Thoracic aorta (tissue), 2 donors: ENCODE measurements at places on chromosomes 1 and 21. TPM values are rescaled to one million over a fixed set of nuclear protein-coding genes. Genes with fewer than 3 reads are reported as not detected.

The LHX8 gene
- total RNA-seq, result not detected

GRCh38 chr1:82337635-82338034 lies 536.9 kb downstream of the ADGRL2 start:
- no peak for DNase-seq

GRCh38 chr1:232381394-232382100 lies 248.4 kb downstream of the SIPA1L2 start:
- no peak for DNase-seq

DNA sequence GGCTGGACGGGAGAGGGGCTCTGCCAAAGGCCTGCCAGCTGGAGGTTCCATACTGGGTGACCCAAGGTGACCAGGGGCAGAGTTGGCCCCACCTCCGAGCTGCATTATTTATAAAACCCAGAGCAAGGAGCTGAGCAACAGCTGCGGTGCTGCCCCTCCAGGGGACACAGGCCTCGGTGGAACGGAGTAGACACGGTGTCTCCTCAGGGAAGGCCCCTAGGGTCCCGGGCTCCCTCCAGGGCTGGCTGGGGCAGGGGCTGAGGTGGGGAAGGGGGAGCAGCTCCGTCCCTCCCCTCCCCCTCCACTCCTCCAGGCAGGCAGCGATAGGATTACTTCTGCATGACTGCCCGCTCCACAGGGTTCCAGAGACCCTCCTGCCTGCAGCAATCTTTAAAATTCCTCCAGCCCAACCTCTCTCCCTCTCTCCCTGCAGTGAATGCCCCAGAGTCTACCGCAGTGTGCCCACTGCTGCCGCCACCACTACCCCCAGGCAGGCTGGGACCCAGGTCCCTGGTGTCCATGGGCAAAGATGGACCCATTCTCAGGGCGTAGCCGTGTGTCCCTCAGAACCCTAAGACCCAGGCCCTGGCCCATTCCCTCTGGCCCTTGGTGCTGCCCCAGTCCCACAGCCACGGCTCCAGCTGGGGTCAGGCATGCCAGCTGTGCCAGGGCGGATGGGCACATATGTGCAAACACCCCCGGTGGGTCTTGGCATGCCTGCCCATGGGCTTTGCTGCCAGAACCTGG lies 10.8 kb downstream of the AHDC1 start:
- DNase-seq, result no peak

The SYNC gene
- 119 TPM for total RNA-seq

GRCh38 chr1:224785040-224785328 lies 144.5 kb upstream of the DNAH14 start:
- DNase-seq, result no peak

The JMJD4 gene
- 24.2 TPM for total RNA-seq

DNA sequence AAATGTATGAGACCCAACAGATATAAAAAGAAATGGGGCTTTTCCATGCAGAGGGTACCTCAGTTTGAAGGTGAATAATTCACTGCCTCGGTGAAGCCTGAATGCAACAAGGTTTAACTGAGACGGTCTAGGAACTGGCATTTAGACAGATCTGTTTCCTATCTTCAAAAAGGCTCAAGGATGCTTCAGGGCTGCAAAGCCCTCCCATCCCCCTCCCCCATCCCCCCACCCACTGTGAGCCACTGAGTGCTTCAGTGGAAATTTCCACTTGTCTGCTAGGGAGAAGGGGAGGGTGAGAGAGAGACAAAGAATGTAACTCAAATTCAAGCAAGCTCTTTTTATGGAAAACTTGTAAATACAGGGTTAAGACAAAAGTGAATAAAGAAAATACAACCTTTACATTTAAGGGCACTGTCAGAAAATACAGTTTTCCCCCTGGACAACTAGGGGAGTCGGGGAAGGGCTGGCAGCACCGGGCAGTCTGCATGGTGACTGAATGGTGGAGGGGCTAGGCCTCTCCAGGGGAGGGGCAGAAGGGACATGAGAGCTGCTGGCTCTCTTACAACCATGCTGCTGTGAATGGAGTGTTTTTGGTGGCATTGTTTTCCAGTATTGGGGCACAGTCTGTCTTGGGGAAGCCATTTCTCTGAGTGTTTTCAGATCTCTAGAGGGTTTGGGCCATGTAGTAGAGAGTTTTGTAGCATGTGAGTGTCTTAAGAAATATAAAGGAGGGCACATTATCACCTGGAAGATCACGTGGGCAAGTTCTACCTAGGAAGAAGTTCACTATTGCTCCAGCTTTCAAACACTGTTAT lies 56.7 kb downstream of the MRPS6 start:
- DNase-seq, result no peak

- no peak for DNase-seq
Measured at GRCh38 chr21:34734696-34735095, 65.9 kb downstream of the CLIC6 start.

GRCh38 chr1:200875416-200875815 lies 2.6 kb downstream of the GPR25 start:
- DNase-seq, result no peak

DNA sequence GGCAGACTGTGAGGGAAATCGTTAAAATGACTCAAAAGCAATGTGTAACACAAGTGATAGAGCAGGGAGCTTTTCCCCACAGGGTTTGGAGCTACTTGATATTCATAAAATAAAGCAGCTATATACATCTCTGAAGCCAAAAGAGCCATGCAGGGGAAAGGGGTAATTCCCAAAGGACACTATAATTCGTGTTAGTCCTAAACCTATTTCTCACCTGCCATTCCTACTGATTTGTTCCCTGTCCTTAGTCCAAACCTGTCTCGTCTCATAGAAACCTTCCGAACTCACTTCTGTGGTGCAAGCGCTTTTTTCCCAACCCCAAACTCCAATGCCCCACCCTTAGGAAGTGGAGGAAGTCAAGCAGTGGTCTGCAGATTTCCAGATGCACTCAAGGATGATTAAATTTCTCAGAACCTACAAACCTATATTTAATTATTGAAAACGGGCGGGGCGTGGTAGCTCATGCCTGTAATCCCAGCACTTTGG lies 946 bp upstream of the HNRNPR start:
- DNase-seq, result no peak

The WNT4 gene
- not detected for total RNA-seq

The KANK4 gene
- 0.28 TPM for total RNA-seq

The CD1B gene
- not detected for total RNA-seq

DNA sequence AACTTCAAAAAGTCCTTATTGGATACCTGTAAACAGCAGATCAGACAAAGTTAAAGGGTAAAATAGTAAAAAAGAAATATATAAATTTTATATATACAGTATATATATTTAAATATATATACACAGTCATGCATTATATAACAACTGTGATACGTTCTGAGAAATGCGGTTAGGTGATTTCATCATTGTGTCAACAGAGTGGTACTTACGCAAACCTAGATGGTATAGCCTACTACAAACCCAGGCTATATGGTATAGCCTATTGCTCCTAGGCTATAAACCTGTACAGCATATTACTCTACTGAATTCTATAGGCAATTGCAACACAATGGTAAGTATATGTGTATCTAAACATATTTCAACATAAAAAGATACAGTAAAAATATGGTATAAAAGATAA lies 222.7 kb downstream of the NUF2 start:
- DNase-seq, result no peak

- no peak for DNase-seq
Measured at GRCh38 chr1:31932491-31933316, 5.5 kb downstream of the PTP4A2 start.

GRCh38 chr1:147822292-147822691 lies 61.9 kb upstream of the GJA5 start:
- no peak for DNase-seq

DNA sequence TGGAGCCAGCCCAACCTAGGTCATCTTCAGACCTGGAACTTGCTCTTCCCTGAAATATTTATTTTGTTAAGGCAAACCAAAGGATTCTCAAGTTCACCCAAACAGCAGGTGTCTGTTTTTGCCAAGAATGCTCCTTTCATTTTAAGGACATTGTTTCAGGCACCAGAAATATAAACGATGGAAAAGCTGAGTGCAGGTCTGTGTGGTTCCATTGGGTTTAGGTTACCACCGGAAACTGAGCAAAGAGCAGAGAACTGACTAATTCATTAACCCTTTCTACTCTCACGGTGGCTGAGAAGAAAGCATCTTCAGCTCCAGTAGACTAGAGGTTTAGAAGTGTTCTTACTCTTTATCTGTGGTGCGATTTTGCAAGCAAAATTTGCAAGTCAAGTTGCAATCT lies 38.0 kb upstream of the ZC3H11B start:
- DNase-seq, result no peak

GRCh38 chr1:12608311-12608957 lies 9.6 kb downstream of the DHRS3 start:
- DNase-seq, result no peak

- DNase-seq, result peak; percentile 76
Measured at GRCh38 chr1:21939650-21940374, 2.7 kb upstream of the HSPG2 start.

GRCh38 chr1:223243441-223244050 lies 100.5 kb upstream of the TLR5 start:
- no peak for DNase-seq

GRCh38 chr1:231147896-231148295 lies 14.0 kb upstream of the TRIM67 start:
- no peak for DNase-seq

DNA sequence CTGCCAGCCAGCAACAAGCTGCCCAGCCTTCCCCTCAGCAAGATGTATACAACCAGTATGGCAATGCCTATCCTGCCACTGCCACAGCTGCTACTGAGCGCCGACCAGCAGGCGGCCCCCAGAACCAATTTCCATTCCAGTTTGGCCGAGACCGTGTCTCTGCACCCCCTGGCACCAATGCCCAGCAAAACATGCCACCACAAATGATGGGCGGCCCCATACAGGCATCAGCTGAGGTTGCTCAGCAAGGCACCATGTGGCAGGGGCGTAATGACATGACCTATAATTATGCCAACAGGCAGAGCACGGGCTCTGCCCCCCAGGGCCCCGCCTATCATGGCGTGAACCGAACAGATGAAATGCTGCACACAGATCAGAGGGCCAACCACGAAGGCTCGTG lies 13.3 kb upstream of the PIGV start:
- no peak for DNase-seq

DNA sequence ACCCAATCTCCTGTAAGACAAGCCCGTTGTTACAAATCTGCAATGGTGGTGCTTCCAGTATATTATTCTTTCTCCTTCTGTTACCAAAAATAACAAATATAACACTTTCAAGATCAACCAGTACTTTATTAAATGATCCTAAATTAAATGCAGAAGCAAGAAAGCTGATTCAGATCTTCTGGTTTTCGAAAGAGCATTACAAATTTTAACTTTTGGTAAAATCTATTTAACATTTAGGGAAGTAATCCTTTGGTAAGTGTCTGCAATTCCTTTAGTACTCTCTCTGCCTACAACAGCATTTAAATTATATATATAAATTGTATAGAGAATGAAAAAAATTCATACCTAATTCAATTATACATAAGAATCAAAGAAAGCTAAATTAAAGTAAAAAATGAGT lies 198.6 kb upstream of the HMCN1 start:
- no peak for DNase-seq

The GSTM5 gene
- total RNA-seq, result 6.9 TPM

The NUDT4B gene
- 47.0 TPM for total RNA-seq

GRCh38 chr1:178189814-178190213 lies 95.9 kb downstream of the RASAL2 start:
- no peak for DNase-seq

GRCh38 chr1:46800742-46801141 lies 1.9 kb downstream of the CYP4B1 start:
- no peak for DNase-seq

- no peak for DNase-seq
Measured at GRCh38 chr21:28781602-28782276, 210.9 kb downstream of the LTN1 start.

- no peak for DNase-seq
Measured at GRCh38 chr1:32811917-32812316, 5.2 kb downstream of the YARS1 start.

The SELL gene
- 8.5 TPM for total RNA-seq

The KRTAP12-3 gene
- total RNA-seq, result not detected

DNA sequence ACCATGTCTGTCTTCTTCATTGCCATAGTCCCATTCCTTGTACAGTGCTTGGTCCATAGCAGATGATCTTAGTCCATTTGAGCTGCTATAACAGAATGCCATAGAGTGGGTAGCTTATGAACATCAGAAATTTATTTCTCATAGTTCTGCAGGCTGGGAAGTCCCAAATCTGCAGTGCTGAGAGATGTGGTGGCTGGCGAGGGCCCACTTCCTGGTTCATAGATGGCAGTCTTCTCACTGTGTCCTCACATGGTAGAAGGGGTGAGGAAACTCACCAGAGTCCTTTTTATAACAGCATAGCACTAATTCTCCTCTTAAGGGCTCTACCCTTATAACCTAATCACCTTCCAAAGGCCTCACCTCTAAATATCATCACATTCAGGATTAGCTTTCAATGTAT lies 23.1 kb upstream of the RAP1A start:
- DNase-seq, result no peak

The RGS13 gene
- total RNA-seq, result 0.56 TPM

The HRNR gene
- total RNA-seq, result not detected
